ENCODE measurements at places on chromosomes 5 and 9.

DNA sequence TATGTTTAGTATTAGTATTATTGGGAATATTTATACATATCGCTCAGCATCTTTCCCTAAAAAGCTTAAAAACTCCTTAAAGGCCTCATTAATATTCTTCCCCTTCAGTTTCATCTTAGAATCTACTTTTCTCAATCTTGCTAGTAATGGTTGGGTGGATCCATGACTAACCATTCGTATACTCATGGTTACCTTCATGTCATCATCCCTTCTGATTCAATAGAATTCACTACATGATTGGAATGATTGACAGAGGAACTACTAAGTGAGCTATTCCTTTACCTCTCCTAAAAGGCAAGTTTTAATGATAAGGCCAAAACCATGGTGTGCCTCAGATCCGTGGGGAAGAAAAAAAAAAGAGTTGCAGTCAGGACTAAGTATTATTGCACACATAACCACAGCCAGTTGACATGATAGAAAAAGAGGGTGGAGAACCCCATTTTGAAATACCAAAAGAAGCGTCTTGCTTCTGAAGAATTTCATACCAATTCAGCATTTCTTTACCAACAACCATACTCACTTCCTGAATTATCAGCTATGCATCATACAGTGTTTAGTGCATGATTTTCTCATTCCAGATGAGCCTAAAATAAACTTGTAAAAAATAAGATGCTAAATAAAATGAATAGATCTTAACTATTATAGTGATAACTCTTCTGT lies 624.6 kb downstream of the PDE4D start:
- no peak for DNase-seq

GRCh38 chr9:4463824-4464223 lies 26.4 kb upstream of the SLC1A1 start:
- no peak for DNase-seq

DNA sequence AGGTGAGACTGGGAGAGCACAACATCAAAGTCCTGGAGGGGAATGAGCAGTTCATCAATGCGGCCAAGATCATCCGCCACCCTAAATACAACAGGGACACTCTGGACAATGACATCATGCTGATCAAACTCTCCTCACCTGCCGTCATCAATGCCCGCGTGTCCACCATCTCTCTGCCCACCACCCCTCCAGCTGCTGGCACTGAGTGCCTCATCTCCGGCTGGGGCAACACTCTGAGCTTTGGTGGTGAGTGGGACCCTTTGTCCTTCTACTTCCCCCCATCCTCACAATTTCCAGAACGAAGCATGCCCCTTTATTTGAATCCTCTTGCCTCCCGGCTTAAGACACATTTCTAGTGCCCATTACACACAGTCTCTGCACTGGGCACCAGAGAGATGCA lies 2.5 kb downstream of the PRSS3 start:
- no peak for DNase-seq

GRCh38 chr9:120177121-120177520 lies 402.8 kb downstream of the CDK5RAP2 start:
- DNase-seq, result no peak

- no peak for DNase-seq
Observed at GRCh38 chr5:56757077-56757476, 58.3 kb upstream of the MAP3K1 start.

GRCh38 chr5:5419291-5420210 lies 2.9 kb upstream of the ICE1 start:
- peak; percentile 94 for DNase-seq

DNA sequence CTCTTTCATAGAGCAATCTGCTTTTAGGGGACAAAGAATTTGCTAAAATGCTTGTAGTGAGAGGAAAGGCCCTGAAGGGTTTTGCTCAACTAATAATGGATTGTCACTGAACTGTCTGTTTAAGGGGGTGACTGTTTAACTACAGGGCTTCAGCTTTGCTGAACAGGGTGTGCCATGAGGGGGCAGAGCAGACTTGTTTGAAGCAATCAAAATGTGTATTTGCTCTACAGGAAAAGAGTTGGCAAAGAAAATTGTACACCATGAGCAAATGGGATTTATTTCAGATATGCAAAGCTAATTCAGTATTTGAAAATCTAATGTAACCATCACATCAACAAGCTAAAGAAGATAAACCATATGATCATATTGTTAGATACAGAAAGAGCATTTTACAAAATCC lies 154.3 kb downstream of the GABRG2 start:
- no peak for DNase-seq

DNA sequence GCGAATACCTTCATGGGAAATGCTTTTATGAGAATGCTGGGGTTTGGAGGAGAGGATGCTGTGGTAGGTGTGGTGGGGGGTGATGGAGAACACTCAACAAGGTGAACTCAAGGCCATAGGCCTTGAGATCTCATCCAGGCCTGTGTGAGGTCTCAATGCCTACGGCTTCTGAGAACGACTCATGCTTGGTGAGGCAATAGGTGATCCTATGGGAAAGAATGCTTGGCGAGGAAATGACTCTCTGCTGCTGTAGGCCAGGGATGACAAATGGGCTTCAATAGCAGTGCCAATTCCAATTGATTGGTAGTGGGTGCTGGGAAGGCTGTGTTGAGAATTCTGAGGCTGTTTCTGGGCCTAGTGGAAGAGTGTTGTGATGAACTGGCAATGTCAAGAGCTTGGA lies 280.2 kb upstream of the CLINT1 start:
- no peak for DNase-seq

- peak; percentile 53 for DNase-seq
Observed at GRCh38 chr5:177468685-177469628, 4.5 kb downstream of the DBN1 start.

- DNase-seq, result no peak
Observed at GRCh38 chr5:173010547-173011464, 27.2 kb downstream of the ATP6V0E1 start.

DNA sequence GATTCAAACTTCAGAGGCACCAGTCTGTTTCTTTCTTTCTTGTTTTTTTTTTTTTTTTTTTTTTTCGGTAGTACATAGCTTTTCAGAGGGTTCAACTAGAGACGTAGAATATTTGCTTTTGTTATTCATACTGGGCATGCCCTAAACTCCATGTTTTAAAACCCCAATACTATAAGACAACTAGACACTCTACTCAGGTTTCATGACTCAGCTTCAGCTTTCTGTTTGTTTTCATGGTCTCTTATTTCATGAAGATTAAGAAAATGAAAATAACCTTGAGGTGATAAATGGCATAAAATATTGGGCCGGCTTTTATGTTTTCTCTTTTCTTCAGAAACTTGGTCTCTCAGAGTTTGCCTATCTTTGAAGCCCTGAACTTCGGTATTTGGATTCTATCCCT lies 2126.3 kb upstream of the ACO1 start:
- DNase-seq, result peak; percentile 5

- DNase-seq, result peak; percentile 65
Observed at GRCh38 chr5:87113861-87114260, 153.8 kb upstream of the RASA1 start.

- DNase-seq, result no peak
Observed at GRCh38 chr9:13568841-13569601, 289.5 kb upstream of the MPDZ start.

DNA sequence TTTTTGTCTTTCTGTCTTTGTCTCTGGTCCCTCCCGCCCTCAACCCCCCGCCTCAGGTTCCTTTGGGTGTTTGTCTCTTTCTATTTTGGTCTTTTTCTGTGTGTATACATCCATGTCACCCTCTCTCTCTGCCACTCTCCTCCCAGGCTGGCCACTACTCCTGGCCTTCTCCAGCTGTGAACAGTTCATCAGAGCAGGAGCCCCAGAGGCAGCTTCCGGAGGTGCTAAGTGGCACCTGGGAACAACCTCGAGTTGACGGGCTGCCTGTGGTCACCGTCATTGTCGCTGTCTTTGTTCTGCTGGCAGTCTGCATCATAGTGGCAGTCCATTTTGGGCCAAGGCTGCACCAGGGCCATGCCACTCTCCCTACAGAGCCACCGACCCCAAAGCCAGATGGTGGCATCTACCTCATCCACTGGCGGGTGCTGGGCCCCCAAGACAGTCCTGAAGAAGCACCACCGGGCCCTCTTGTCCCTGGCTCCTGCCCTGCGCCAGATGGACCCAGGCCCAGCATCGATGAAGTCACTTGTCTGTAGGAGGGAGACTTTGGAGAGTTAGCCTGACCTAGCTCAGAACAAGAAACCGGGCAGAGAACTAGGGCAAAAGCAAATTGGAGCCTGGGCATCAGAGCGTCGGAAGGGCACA lies 1.7 kb downstream of the SMIM33 start:
- DNase-seq, result no peak

GRCh38 chr9:133477992-133478850 lies 678 bp downstream of the SLC2A6 start:
- no peak for DNase-seq

DNA sequence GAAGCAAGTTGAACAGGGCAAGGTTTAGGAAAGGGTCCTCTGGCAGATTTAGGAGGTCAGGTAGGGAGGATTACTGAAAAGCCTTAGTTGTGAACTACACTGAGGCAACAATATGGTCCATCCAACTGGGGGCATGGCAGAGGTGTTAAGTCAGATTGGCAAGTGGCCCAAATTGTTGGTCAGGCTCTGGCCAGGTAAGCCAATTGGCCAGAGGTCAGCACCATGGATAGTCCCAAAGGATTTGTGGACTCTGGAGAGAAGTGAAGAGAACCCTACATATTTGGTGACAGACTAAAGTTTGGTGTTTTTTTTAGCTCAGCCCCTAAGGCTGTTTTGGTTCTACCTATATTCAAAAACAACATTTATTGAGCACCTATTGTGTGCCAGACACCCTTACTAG lies 39.1 kb upstream of the RASGRF2 start:
- no peak for DNase-seq

- no peak for DNase-seq
Observed at GRCh38 chr5:177968661-177969211, 27.3 kb downstream of the PROP1 start.

DNA sequence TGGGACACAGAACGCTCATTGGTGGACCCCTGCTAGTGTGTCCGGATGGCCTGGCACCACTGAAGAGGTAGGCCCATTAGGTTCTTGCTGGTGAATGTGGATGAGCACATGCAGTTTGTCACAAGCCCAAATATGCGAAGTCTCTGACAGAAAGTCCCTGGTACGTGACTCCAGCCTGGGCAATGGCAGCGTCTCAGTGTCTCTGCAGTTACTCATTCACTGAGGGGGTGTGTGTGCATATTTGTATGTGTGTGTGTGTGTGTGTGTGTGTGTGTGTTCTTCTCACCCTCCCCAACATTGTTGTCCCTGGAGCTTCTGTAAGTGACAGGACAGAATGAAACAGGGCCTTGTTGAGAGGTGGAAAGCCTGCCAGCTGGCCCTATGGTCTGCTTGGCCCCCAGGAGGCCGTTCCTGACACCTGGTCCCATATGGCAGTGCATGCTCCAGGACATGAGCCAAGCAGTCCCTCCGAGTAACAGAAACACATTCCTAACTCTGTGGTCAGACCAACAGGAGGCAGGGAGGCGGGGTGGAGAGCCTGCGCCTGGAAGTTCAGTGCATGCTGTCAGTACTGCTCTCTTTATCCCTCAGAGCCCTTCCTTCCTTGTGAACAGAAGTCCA lies 169.9 kb downstream of the SLC28A3 start:
- peak; percentile 89 for DNase-seq

DNA sequence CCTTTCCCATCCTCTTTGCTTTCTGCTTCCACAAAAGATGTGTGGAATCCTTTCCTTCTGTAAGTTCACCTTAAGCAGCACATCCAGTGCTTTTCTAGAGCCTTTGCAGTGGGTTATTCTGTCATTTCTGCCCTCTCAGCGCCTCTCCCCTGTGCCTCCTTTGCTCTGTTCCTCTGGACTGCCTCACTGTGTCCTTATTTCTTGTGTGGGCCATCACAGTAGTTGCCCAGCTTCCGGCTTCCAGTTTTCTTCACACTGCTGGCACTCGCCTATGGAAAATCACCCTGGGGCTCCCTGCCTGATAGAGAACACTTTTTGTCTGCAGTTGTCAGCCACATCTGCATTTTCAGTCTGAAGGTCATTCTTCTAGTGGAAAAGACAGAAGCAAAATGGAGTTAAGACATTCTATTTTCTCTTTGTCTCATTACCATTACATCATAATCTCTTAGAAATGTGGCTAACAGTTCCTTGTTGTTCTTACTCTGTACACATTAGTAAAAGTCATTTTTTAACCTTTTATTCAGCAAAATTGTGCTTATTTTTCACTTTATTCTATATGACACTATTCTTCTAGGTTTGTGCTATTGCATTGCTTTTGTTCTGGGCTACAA lies 64.1 kb upstream of the ZNF608 start:
- DNase-seq, result no peak

GRCh38 chr5:86917117-86917579 lies 299.4 kb downstream of the COX7C start:
- DNase-seq, result no peak

GRCh38 chr9:21813575-21814473 lies 11.4 kb downstream of the MTAP start:
- no peak for DNase-seq

DNA sequence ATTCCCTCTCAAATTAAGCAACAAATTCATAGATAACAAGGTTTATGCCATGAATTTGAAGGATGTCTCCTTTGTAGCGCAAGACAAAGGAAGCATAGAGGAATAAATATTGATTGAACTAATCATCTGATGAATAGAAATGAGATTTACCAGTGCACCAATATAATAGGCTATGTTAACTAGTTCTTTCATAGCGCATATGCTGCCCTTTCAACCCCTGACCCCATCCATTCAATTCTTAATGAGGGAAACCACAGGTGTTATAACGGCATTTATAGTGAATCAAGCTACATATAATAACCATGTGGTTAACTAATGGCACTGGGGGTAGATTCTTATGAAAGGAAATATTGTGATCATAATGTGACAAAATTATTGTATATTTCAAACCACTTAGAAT lies 6.5 kb downstream of the RORB start:
- DNase-seq, result no peak

DNA sequence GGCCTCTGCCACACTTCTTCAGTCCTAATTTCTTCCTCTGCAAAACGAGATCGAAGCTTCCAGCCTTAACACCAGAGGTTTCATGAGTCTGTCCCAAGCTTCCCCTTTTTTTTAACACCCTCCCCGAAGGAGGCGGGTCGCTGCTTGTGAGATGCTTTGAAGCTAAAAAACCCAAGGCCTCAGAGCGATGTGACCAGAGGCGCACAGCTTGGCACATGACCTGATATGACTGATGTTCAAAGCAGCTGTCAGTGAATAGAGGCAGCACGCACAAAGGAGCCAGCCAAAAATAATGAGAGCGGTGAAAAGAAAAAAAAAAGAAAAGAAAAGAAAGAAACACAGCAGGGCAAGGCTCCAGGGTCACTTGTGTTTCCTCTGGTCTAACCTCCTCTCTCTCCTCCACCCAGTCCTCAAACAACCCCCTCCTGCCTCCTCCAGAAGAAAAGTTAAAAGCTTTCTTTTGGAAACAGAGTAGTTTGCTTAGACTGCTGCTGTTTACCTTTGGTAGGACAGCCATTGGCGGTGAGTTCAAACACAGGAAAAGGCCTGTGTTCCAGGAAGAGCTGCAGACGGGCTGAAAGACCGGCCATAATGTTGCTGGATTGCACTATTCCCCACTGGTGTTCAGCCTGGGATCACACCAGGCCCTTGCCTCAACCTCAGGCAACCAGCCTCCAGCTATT lies 10.9 kb upstream of the ZNF366 start:
- no peak for DNase-seq

GRCh38 chr5:150254774-150255173 lies 34.8 kb downstream of the CAMK2A start:
- no peak for DNase-seq
